ENCODE measurements at places on chromosomes 7 and 10. TPM values are rescaled to one million over a fixed set of nuclear protein-coding genes. Genes with fewer than 3 reads are reported as not detected.

GIMAP6 gene
- 43.8 TPM for total RNA-seq

ZNF239 gene
- 0.81 TPM for total RNA-seq

PIK3AP1 gene
- 1.5 TPM for total RNA-seq

ZPBP gene
- total RNA-seq, result not detected

SMKR1 gene
- not detected for total RNA-seq

FBXW4 gene
- 70.9 TPM for total RNA-seq

BLOC1S2 gene
- total RNA-seq, result 58.4 TPM

C10orf105 gene
- 0.52 TPM for total RNA-seq

MINDY4 gene
- 0.49 TPM for total RNA-seq

DNA sequence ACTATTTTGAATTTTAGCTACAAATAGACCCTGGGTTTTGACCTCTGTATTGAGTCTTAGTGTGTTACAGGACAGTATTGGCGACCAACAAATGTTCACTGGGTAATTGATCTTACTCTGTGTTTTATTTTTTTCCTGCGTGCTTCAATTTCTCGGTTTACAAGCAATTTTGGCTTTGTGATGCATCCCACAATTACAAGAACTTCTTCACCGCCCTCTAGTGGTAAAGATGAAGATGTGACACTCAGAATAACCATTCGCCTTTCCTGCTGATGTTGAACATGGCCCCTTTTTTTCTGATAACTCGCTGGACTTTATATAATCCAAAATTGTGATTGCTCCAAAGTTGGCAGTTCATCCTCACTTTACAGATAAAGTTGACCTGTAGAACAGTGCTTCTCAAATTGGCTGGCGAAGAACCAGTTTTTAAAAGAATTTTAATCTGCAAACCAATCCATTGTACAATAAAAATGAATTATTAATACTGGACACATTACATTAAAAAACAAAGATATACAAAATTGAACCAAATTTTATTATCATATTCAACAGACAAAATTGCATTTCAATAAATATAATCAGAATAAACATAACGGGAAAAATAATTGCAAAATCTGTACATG, 20.2 kb upstream of the SMC3 start:
- DNase-seq, result peak; percentile 73

GRCh38 chr7:80480566-80480965, 31.3 kb downstream of the GNAT3 start:
- DNase-seq, result no peak

DNA sequence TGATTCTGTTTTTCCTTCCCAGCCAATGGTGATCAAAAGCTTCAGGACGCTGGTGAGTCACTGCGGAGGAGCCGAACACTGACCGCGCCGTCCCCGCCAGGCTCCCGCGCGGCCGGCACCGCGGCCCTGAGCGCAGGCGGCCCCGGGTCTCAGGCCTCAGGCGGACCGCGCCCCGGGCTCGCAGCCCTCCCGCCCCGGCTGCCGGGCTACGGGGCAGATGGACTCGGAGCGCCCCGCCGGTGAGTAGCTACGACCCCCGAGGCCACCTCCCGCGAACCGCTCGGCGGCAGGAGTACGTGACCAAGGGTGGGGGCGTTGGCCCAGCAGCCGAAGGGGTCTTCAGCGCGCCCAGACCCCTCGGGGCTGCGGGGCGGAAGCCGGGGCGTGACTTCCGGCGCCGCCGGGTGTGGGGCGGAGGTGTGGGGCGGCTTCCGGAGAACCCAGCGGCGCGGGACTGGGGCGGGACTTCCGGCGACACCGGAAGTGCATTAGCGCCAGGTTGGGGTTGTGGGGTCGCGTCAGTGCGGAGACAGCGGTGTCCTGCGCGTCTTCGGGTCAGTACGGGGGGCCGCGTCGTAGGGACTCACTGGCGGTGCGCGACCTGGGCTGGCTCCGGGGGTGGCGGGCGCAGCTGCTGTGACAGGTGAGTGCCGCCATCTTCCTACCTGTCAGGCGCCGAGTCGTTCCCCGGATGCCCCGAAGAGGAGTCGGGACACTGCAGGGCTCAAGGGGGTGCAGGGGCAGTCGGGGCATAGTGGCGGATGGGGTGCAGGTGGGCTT, at the start of gene WDR37:
Gene WDR37, plus strand, starts transcription at position 60 of the 780 bp plus-strand sequence. CDS start 15,771 bp downstream, outside the sequence.
- peak; percentile 92 for DNase-seq

DNA sequence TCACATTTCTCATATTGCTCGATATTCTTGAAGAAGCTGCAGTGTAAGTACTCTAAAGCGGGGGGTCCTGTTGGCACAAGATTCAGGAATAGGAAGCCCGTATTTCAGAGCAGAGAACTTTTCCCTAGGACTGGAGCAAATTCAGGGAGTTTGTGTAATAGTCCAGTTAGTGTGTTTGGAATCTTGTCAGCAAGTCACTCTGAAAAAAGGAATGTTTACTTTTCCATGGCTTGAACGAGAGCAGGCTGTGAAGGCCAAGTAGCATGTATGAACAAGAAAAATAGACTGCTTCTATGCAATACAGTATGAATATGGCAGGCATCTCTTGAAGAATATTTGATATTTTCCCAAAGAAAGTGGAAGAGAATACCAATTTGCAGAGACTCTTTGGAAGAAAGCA, 39.8 kb downstream of the CDC123 start:
- no peak for DNase-seq

DNA sequence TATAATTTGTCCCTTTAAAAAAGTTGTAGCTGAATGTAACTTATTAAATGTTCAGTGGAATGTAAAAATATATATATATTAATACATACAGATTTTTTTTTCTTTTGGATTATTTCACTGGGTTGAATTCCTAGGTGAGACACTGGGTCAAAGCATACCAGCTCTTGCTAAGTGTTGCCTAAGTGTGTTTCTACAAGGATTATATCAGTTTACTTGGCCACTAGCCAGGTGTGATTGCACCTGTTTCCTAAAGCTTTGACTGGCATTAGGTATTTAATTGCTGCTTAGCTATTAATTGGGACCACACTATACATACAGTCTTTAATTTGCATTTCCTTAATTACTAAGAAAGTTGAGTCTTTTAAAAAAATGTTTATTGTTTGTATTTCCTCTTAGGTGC, 5.5 kb upstream of the ELOVL3 start:
- no peak for DNase-seq

DNA sequence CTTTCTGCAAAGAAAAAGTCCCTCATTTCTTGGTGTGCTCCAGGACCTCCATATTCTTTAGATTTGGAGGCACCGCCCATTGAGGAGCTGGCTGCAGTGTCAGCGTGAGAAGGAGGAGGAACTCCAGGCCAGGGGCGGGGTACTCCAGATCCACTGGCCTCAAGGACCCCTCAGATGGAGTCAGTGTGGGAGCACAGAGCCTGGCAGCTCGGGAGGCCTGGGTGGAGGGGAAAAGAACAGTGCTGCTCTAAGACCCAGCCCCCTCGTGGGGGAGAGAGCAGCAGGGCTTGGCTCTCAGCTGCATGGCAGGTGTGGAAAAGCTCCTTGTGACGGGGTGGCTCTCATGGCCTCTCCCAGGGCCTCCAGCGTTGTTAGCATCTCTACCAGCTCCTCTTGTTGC, 70.5 kb downstream of the ITGB1 start:
- DNase-seq, result no peak

DNA sequence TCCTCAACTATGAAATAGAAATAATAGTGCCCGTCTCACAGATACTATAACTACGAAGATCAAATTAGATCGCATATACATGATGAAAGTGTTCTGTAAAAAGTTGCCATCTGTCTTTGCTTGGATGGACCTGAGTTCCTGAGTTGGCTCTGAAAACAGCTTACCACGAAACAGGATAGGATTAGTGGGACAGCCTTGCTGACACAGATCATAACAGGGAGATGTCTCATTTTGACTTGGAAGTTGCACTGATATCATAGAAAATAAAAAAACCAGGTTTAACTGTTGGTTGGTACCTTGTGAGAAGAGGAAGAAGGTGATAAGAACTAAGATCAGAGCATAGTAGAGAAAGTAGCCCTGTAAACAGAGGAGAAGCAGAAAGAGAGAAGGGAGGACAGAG, 79.3 kb upstream of the AGBL3 start:
- no peak for DNase-seq

DNA sequence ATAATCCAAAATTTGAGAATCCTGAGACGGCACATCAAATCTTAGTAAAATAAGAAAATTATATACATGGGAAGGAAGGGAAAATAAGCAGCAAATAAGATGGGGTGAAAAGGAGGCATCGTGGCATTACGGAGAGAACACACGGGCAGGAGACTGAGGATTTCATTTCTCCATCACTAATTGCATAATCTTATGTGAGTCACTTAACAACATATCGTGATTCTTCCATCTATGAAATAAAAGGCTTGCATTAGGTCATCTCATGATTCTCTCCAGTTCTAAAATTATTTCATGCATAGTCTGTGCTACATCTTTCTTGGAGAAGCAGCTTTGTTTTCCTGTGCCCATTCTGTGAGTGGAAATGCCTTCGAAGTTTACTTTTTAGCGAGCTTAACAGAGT, 288.7 kb downstream of the LRMDA start:
- DNase-seq, result no peak

DNA sequence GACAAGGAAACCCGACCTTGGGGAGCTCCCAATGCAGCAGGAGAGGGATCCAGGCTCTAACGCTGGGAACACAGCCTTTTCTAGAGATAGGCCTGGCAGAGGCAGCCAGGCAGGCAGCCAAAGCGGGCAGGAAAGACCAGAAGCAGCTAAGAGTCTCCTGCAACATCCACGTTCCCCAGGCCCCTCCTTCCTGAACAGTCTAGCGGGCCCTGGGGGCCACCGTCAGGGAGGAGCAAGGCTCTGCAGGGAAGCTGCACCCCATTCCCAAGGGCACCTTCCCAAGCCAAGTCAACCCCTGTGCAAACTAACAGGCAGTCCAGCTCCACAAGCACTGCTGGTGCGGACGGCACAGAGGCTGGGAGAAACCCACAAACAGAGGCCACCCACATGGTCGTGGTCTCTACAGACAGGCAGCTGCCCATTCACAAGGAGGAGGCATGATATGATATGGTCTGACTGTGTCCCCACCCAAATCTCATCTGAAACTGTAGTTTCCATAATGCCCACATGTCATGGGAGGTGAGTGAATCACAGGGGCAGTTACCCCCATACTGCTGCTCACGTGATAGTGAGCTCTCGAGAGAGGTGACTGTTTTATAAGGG, 115.7 kb downstream of the MAD1L1 start:
- DNase-seq, result no peak

DNA sequence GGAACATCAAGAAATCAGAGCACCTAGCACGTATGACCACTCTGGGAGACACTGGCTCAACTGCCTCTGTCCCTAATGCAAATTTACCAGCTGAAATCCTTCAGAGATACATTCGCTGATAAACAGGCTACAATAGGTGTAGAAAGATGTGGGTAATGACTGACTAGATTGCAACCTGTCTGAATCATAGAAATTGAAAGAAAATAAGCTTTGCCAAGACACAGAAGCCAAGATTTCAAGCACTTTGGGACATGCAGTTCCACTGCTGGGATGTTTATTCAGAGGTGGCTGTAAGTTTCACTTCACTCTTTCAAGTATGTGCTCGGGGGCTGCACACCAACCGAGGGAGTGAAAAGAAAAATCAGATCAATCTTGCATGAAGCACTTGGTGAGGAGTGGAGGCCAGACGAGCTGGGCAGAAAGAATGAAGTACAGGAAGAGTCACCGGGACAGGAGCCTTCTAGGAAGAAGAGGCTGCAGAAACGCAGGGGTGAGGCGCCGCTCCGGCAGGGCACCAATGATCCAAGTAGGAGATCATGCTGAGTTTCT, 276.7 kb downstream of the PARD3 start:
- no peak for DNase-seq

DNA sequence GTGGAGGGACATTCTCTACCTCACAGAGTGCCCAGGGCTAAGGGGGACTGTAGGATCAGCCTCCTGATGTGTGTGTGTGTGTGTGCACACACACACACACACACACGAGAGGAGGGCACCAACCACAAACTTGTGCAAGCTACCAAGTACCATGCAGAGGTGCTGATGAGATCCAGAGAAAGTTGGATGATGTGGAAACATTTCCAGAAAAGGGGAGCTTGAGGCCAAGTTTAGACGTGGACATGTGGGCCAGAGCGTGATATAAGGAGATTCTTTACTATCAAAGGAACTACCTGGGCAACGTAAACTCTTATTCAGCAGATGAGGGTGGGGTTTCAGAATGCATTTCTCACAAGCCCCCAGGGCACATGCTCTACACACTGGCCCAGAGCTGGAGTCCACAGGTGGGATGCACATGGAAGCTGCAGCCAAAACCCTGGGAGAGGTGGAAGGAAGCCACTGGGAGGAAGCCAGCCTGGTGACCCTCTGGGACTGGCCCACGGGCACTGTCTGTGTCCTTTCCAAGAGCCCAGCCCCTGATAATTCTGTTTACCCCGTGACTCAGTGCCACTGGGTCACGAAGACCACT, 53.5 kb downstream of the DLG5 start:
- DNase-seq, result no peak

DNA sequence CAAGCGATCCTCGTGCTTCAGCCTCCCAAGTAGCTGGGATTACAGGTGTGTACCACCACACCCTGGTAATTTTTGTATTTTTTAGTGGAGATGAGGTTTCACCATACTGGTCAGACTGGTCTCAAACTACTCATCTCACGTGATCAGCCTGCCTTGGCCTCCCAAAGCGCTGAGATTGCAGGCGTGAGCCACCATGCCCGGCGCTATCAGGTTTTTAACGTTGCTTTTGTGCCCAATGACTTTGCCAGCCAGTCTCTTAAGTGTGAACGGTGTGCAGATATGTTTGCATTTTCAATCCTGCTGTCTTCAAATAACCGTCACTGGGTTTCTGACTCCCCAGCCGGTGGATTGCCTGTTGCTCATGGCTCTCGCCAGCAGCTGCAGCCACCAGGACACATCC, 201.8 kb upstream of the PPP2R2D start:
- no peak for DNase-seq
